ENCODE measurements at places on chromosomes 7 and 10.
A peak's percentile ranks its signal among the peaks of the same experiment; 100 is the strongest.

- DNase-seq = no peak
Observed at GRCh38 chr10:84607044-84607443, 278.7 kb downstream of the CCSER2 start.

DNA sequence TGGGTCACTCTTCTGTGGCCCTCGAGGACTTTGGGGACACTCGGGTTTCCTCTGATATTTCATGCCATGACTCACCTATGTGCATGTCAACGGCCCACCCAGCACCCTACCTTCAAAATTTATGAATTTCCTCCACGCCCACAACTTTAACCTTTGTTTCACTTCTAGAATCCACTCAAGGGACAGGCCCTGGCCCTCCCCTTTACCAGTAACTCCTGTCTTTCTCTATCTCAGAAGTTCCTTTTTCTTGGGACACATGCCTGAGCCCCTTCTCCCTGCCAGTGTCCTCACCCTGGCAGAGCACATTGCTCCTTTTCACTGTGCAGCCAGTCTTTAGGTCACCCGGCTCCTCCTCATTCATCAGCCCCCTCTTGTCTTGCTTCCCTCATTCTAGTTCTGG lies 282.5 kb upstream of the KLF6 start:
- DNase-seq = no peak

DNA sequence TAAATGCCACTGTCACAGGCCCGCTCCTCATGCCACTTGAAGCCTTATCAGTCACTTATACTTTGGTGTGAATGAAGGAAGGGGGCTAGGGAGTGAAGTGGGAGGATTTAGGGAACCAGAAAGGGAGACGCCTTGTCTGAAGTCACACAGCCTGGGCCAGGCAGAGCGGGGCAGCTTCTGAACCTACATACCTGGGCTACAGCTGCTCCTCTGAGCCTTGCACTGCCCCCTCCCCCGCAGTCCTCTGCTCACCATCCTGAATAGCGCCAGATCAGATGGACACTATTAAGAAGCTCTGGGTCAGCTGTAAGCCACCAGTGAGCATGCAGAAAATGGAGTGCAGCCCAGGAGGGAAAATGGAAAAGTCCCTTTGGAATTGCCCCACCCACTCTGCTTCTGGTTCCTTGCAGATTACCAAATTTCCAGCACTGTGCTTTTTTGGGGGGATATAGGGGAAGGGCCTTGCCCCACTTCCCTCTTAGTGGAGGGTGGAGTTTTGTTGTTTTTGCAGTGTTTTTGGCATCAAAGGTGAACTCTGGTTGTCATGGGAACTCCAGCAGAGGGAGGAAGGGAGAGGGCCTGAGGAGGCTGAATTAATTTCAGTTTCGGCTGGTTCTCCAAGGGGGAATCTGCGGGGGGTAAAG lies 35.0 kb upstream of the ADCYAP1R1 start:
- DNase-seq = no peak

GRCh38 chr7:26789481-26790184 lies 74.8 kb downstream of the SKAP2 start:
- DNase-seq = no peak

- peak; percentile 49 for DNase-seq
Observed at GRCh38 chr7:47792521-47793121, 155.6 kb downstream of the PKD1L1 start.

DNA sequence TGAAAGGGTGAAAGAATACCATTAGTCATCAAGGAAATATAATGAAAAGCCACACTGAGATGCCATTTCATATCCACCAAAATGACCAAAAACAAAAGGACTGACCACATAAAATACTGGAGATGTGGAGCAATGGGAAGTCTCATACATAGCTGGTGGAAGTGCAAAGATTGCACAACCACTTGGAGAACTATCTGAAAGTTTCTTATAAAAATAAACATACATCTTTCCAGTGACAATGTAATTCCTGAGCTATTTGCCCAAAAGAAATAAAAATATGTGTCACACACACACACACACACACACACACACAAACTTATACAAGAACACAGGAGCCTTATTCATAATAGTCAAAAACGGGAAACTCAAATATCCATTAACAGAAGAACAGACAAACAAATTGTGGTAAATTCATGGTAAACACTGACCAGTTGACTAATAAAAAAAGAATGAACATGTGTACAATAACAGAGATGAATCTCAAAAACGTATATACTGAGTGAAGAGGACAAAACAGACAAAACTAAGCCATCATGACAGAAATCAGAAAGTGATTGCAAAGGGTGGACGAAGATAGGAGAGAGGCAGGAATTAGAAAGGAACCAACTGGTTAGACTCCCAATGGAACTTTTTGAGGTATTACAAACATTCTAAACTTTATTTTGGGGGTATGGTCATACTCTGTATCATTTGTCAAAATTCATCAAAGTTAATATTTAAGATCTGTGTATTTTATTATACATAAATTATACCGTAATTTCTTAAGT lies 21.5 kb downstream of the WASL start:
- peak; percentile 92 for DNase-seq

DNA sequence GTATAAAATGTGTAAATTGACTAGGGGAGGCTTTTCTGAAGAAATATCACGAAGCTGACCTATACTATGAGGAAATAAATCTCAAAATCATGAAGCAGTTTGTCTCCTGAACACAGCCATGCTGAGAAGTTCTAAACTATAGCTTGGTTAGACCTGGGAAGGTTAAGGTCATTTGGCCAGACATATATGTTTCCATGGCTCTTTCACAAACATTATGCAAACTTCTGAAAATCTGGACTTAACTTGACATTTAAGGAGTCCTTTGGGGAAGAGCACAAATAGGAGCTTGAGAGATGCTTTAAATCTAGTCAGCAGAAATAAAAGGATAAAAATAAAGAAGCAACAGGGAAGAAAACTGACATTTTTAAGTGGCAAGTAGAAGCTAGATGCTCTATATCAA lies 115.9 kb upstream of the MEOX2 start:
- no peak for DNase-seq

GRCh38 chr10:13708256-13708990 lies 121.7 kb downstream of the PRPF18 start:
- DNase-seq = no peak

GRCh38 chr10:83469728-83470331 lies 669.5 kb upstream of the GHITM start:
- no peak for DNase-seq

DNA sequence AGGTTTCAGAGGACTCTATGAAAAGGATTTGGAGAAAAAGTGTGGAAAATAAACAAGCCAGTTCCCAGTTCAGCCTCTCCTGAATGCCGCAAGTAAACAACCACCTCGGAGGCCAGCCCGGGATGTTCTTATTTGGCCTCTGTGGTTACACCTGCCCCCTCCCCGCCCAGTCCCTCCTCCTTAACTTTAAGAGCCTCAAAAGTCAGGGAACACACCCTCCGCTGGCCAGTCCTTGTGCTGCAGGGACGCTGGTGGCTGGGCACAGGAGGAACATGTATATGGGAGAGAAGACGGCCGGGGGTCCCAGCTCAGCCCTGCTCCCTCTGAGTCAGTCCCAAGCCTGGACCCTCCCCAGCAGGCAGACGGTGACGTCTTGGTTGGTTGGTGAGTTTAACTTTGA lies 6.1 kb downstream of the CHST3 start:
- DNase-seq = no peak

GRCh38 chr10:24485304-24485703 lies 238.4 kb downstream of the ARHGAP21 start:
- DNase-seq = no peak

DNA sequence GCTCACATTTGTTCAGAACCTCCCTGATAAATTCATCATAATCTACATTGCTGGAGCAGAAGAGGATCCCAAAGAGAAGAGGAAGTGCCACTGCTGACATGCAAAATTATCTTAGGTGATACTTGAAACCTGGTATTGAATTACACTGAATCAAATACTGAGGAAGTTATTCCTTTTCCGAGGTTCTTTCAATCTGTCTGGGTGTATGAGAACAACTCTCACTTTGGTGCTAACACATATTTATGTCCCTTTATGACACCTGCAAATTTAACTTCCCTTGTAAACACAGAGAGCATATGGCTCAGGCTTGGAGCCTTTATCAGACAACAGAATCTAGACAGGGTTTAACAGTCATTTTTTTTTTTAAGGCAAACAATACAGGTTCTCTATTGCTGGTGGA lies 131.4 kb downstream of the SRPK2 start:
- DNase-seq = no peak

DNA sequence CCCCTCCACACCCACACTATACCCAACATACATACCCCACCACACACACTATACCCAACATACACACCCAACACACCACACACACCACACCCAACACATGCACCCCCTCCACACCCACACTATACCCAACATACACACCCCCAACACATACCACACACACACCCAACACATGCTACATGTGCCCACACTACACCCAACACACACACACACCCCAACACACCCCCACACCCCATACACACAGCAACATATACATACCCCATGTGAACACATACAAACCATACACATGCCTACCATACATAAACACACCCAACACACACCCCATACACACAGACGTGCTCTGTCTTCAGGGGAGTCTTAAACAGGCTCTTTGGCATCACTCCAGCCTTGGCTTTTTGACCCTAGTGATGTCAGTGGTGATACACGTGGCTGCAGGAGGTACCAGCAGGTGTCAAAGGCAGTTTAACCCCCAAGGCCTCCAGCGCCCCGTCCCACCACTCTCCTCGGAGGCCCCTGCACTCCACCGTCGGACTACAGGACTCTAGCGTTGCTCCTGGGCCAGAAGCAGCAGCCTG lies 73.4 kb downstream of the HIPK2 start:
- DNase-seq = no peak

GRCh38 chr7:148266795-148267194 lies 323.8 kb upstream of the C7orf33 start:
- DNase-seq = no peak

GRCh38 chr7:80235334-80235733 lies 100.7 kb downstream of the GNAI1 start:
- DNase-seq = no peak

GRCh38 chr10:74011770-74012169 lies 13.9 kb downstream of the VCL start:
- peak; percentile 85 for DNase-seq

DNA sequence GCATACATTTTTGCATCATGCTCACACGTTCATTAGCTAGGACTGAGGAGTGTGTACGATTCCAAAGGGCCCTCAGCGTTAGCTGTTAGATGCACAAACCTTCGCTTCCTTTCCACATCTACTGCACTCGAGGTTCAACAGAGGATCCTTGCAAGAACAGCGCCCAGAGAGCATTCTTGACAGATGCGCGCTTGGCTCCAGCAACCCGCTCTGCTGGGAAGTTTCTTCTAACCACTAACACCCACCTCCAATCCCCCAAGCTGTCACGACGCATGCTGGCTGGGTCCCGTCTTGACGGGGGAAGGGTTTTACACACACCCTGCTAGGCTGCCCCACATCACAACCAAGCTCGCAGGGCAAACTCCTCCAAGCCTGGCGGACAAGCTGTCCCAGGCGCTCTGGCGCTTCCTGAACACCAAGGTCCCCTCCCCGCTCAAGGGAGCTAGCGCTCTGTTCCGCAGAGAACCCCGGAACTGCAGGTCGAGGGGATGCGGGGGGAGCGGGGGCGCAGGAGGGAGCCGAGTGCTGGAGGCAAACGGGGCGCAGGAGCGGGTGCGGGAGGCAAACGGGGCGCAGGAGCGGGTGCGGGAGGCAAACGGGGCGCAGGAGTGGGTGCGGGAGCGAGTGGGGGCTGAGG lies 653 bp upstream of the ADRB1 start:
- peak; percentile 22 for DNase-seq

DNA sequence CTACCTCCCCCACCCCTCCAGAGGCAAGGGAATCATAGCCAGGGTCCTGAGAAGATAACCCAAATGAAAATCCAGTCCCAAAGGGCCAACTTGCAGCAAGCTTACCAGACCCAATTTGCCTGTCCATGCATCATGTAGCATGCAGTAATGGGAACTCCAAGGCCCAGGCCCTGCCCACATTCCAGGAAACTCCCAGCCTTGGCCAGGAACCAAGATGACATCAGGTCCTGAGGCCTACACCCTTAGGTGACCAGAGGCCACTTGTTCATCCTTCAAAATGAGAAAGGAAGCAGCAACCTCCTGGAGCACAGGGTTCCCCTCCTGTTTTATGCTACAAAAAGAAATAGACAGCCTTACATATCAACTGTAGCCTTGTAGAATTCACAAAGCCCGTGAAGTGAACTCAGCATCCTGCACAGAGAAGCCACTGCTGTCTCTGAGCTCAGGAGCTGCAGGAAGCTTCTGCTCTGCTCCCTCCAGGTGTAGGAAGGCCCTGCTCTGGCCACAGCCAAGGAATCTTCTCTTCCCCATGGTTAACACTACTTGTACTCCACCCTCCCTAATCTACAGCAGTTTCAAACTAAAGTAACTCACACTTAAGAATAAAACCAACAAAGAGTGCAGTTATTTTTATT lies 30.3 kb upstream of the GRB10 start:
- peak; percentile 87 for DNase-seq

- DNase-seq = no peak
Observed at GRCh38 chr7:135808206-135808605, 59.6 kb upstream of the FAM180A start.

GRCh38 chr10:118792526-118792925 lies 37.8 kb upstream of the CACUL1 start:
- DNase-seq = no peak

- DNase-seq = no peak
Observed at GRCh38 chr7:27564881-27565482, 97.7 kb downstream of the HIBADH start.

DNA sequence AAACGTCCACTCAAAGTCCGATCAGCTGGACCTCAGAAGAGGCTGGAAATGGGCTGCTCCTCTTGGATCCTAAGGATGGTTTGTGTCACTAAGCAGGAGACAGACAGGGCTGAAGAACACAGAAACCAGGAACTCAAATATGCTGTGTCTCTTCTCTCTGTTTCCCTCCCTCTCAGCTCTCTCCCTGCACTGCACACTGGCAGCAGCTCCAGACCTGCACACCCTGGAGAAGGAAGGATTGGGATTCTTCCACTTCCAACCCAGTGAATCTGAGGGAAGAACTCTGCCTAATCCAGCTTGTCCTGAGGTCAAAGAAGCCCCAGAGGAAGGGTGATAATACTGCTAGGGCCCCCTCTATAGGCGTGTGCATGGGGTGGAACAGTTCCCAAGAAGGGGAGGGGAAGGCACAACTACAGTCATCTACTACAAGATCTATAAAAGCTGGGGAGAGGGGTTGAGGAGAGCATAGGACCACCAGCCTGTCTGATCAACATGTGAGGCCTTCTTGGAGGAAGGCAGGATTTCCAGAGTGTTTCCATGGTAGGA lies 22.7 kb upstream of the ZCCHC24 start:
- DNase-seq = no peak

DNA sequence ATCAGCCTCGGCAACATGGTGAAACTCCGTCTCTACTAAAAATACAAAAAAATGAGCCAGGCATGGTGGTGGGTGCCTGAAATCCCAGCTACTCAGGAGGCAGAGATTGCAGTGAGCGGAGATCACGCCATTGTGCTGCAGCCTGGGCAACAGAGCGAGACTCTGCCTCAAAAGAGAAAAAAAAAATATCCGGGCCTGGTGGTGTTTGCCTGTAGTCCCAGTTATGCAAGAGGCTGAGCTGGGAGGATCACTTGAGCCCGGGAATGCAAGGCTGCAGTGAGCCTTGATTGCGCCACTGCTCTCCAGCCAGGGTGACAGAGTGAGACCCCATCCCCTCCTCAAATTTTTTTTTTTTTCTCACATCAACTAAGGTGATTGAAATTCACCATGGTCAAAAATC lies 42.8 kb downstream of the CDC123 start:
- no peak for DNase-seq

- DNase-seq = no peak
Observed at GRCh38 chr7:68994841-68995240, 603.4 kb upstream of the AUTS2 start.

Data from fibroblast of skin of back (primary cell).